RPMI8226 (cell line): ENCODE measurements at places on chromosomes 16 and 17.

DNA sequence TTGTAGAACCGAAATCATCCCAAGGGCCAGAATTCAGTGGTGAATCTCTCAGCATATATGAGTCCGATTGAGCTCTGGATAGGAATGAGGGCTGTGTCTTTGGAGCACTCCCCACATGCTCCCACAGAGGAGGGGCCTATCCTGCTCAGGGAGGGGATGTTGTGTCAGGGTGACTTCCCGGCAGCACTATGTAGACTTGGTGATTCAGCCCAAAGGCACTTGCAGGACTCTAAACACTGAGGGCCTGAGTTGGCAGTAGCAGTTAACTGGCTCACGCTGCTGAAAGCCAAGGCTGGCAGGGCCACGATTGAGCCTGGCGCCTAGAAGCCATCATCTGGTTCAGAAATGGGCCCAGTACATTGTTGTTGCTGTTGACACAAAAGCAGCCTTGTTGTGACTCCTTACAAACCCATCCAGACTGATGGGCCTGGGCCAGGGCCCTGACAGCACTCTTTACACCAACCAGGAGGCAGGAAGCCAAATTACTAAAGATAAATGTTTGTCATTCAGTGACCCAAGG lies 31.9 kb downstream of the NMT1 start:
- no peak for DNase-seq

GRCh38 chr16:29641561-29641960 lies 21.5 kb upstream of the SPN start:
- DNase-seq, result peak; percentile 25

- DNase-seq, result no peak
Measured at GRCh38 chr16:75317101-75317522, 65.7 kb upstream of the BCAR1 start.

DNA sequence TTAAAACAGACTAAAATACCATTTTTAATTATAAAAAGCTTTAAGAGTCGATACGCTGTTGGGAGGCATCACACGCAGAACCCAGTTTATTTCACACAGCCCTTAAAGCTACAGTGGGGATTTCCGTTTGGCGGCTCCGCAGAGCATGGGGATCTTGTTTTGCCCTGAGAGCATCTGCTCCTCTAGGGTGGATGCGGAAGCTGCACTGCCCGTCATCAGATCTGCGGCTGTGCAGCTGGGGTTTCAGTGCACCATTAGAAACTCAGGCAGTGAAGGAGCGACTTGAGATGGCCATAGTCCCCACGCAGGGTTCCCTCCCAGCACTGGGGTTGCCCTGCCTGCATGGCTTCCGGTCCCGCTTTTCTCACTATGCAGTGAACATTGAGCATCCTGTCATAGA lies 62.2 kb upstream of the CHMP6 start:
- no peak for DNase-seq

DNA sequence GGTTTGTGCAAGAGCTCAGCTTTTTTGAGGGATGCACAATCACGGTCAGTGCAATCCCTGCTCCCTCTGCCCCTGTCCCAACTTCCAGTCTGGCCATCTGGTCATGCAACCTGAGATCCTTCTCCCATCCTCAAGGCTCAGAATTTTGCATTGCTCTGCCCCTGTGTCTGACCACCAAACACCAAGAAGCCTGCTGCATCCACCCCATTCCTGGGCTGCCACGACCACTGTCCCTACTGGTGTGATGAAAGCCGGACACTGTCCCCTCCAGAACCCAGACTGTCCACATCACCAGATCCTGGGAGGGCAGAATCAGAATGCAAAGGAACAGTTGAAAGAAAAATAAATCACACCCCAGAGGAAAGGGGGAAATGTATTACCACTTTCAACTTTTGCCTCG lies 231.0 kb downstream of the C16orf78 start:
- DNase-seq, result no peak

- peak; percentile 63 for DNase-seq
Measured at GRCh38 chr16:2194166-2194834, 2.1 kb downstream of the CASKIN1 start.

DNA sequence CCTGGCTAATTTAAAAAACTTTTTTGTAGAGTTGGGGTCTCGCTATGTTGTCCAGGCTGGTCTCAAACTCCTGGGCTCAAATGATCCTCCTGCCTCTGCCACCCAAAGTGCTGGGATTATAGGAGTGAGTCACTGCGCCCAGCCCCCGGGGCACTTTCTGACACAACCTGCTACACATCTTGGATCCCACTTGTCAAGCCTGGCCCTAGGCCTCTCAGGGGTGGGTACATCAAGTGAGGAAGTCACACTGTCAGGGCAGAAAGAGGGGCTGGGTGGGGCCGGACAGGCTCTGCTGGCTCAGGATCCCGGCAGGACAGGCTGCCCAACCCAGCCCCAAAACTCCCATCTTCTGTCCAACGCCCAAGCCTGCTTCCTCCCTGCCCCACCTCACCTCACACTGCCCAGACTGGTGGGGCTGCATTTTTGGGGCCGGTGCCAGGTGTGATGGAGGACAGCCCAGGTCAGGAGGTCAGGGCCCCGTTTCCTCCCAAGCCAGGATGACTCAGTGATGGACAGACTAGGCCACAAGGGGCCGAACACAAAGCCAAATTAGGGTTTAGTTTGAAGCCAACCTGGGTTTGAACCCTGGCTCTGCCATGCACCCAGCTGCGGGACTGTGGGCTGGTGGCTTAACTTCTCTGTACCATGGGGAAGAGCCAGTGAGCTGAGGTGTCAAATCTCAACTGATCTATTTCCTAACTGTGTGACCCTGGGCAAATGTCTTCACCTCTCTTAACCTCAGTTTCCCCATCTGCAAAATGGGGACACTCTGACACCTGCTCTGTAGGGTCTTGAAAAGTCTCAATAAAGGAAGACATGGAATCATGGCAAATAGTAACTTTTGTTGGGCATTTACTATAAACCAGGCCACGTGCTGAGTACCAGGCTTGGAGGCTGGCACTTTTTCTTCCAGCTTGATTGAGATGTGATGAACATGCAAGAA lies 8.9 kb upstream of the PPL start:
- DNase-seq, result peak; percentile 84

GRCh38 chr17:66423056-66423955 lies 120.9 kb downstream of the PRKCA start:
- DNase-seq, result no peak

DNA sequence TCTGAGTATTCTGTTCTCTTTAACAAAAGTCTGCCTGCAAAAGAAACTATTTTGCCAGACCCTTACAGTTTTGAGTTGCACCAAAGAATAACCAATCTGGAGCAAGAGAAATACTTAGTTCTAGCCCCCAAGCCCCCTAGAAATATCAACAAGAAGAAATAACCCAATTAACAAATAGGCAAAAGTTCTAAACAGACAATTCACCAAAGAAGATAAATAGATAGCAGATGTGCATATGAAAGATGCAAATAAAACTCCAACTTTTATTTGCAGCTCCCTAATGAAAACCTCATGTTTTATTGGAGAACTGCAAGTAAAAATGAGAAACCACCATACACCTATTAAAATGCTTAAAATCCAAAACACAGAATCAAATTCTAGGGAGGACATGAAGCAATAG lies 1308.0 kb downstream of the CDH11 start:
- DNase-seq, result no peak

DNA sequence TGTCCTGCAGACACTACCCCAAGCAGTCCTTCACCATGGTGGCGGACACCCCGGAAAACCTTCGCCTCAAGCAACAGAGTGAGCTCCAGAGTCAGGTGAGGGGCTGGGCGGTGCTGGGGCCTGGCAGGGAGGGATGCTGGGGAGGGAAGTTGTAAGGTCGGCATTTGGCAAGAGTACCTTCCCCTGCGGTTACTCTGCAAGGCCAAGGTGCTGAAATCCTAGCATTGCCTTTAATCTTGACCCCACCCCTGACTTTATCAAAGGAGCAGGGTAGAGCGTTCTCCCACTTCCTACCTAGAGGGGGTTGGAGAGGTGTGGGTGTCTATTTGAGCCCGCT lies 20.5 kb downstream of the LASP1 start:
- no peak for DNase-seq

GRCh38 chr17:18161207-18162145 lies 22.2 kb upstream of the ALKBH5 start:
- DNase-seq, result no peak
